ENCODE measurements at places on chromosomes 11 and 22.

DNA sequence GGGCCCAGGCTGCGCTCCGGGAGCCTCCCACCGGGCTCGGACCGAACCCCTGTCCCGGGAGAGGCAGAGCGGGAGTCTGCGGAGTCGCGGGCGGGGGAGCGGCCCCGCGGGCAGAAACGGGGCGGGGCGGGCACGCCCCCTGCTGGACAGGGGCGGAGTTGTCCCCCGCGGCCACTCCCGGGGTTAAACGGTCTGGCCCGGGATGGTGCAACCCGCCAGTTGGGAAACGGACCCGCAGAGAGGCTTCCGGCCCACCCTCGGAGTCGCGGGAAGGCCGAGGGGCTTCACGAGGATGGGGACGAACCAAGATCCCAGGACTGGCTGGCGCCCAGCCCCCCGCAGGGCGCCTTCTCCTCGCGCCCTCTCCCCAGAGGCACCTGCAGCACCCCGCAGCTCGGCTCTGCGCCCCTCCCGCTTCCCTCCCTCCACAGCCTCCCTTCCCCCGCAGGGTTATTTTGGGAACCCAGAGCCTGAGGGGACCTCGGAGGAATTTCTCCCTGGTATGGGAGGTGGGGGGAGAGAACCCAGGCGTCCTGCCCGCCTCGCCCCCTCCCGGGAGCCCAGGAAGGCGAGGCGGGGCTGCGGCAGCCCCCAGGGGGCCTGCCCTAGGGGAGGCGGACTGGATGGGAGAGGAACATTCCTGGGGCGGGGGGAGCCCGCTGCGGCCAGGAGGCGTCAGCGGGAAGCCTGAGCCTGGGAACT, 902 bp downstream of the RASGRP2 start:
- DNase-seq: no peak

GRCh38 chr11:119692540-119692820, 36.5 kb downstream of the NECTIN1 start:
- DNase-seq: no peak

DNA sequence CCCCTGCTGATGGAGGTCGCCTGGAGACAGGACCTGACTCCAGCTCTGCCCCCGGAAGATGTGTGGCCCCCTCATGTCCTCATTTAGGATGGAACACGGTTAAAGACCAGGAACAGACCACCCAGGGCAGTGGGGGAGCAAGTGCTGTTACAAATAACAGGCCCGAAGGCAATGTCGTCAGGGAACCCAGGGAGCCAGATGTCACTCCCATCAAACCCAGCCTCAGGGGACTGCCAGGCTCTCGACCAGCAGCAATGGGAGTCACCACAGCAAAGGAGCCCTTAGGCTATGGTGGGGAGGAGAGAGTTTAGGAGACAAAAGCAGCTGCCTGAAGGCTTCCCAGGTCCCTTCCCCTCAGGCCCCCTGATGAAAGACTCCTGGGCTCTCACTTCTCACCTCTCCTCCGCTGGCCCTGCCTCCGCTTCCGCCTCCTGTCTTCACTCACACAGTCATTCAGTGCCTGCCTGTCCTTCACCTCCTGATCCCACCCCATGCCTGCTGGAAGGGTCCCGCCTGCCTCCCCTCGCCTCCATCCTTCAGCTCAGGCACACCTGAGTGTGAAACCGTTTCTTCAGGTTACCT, 4.4 kb downstream of the RPS19BP1 start:
- peak; percentile 66 for DNase-seq

GRCh38 chr11:68440224-68440623, 20.3 kb upstream of the PPP6R3 start:
- DNase-seq: no peak

DNA sequence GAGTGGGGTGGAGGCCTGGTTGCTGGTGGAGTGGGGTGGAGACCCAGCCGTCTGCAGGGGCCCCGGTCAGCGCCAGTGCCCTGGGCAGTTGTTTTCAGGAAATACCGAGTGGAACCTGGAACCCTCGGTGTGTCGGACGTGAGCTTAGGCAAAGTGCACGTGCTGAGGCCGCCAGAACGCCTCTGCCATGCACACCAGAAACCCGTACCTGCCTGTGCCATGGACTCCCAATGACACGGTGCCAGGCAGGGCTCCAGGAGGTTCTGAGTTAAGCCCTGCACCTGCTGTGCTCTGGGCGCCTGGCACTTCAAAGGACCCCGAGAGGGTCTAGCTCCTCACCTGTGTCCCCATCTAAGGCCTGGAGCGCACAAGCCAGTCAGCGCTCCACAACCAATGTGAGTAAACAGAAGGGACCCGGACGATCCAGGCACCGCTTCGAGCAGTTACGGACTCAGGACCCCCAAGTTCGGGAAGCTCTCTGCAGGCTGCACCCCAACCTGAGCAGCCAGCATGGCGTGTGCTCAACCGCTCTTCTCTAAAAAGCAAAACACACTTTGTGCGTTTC, 12.3 kb downstream of the TOLLIP start:
- no peak for DNase-seq

DNA sequence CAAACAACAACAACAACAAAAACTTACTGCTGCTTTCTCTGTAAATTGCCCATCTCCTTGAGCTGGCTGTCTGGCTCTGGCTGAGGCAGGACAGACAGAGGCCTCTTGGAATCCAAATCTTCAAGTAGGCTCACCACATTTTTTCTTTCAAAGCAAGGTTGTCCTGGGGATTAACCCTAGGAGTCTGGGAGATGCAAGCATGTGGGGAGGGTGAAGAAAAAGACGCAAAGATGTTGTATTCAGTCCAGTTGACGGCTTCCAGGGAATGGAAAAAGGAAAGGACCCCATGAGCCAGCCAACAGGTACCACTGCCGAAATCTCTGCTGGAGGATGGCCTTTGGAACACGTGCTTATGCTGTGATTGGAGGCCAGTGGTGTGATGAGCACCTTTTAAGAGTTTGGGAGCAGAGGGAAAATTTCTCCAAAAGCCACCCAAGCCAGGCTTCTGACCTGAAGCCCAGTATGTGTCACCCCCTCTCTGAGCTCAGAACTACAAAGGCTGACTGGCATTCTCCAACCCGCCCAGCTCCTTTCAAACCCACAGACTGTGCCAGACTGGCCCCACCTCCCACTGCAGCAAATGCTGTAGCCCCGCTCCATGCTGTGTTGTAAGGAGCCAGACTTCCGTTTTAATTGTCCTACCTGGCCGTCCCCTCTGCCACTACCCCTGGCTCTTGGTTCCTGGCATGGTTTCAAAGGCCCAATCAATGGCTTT, 10.8 kb downstream of the BLID start:
- DNase-seq: no peak

DNA sequence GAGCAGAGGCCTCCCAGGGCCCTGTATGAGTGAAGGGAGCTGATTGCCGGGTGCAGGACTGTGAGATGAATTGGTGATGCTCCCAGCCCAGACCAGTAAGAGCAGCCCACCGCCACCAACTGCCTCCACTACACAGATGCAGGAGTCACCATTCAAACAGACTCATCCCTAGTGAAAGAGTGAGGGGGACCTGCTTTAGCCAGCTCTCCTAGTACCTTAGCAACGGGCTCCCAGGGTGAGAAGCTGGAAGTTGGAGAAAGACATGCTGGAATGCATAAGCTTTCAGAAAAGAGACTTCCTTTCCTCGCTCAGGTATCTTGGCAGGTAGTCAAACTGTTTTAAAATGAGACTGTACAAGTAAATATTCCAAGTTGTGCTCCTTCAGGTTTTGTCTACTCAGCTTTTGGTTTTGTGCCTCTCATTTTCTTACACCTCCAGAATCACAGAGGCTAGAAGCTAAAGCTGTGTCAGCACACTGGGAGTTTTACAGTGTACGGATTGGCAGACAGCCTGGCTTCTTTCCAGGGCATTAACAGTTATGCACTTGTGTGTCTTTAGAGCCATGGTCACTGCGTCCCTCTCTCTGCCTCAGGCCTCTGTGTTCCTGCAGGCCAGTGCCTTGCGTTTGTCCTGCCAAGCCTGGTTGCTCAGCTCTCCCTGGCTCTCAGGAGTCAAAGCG, 146.2 kb downstream of the ATXN10 start:
- DNase-seq: no peak

DNA sequence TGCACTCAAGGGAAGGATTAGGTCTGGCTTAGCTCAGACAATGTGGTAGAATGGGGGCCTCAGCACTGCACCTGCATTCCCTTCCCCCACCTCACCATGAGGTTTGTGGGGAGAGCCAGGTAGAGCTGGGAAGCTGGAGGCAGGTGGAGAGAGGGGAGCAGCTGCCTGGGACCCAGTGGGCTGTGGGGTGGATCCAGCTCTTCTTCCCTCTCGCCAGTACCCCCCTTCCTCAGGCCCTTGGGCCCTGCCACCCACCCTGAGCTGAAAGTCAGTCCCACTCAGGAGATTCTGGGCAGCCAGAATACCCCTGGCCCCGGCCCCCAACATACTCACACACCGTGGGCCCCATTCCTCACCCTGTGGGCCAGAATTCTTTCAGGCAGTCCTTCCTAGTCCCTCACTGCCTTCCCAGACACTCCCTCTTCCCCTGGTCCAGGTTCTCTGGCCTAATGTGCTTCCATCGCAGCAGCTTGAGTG, 3.1 kb upstream of the POLD4 start:
- no peak for DNase-seq

DNA sequence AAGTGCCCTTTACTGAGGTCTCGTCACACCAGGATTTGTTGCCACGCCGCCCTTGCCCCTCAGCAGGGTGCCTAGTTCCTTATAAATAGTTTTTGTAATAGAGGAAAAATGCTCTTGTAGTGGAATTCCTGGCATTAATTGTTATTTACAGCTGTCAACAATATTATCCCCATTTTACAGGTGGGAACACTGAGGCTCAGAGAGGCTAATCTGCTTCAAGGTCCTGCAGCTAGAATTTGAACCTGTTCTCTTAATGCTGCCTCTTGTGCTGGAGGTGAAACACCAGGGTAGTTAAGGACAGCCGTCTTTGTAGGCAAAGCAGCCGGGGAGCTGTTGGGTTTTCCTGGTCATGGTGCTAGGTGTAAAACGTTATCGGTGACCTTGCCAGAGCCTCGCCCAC, 100.8 kb upstream of the ASPHD2 start:
- no peak for DNase-seq

DNA sequence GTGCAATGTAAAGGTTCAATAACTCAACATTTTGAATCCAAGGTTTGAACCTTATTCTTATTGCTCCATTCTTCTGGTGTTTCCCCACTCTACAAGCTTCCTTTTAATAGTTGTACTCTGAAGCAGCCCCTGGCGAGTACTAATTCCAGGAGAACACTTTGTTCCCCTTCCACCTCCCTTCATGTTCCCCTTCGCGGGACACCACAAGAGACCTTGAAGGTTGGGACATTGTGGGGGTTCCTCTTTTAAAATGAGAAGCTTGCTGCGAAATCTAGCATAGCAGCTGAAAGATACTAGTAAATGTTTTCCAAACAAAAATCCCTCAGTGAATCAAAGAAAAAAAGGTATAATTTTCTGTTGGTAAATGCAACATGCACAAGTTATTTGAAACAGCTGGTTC, 626.3 kb upstream of the LRRC4C start:
- no peak for DNase-seq

GRCh38 chr22:25563761-25564319, 635 bp upstream of the GRK3 start:
- peak; percentile 46 for DNase-seq

DNA sequence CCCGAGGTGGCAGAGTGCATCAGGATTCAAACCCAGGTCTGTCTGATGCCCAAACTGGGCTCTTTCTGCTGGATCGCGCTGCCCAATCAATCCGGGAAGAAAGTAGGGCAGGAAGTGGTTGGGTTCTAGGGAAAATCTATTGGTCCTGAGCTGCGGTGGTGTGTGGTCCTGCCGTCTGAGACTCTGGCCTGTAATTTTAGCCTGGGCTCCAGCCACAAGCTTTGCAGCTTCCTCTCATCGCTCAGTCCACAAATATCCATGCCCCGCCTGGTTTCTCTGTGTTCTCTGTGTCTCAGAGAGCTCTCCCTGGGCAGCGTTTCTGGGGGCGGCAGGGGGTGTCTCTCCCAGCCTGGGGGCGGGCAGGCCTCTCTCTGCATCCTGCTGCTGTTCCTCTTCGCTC, 18.7 kb downstream of the CACNG2 start:
- no peak for DNase-seq

DNA sequence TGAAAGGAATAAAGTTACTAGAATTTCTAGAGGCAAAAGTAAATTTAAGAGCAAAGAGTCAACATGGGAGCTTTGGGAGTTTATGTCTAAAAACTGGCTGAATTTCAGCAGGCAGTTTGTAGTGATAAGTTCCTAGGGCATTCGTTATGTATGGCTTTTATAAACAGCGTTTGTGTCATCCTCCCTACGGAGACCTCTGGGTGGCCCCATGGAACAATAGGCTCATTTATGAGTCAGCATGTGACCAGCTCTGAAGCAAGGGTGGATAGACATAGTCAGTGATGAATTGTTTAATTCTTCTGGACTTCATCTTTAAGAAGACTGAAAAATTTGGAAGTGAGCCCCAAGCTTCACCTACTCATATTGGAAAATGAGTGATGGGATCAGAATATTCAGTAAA, 37.1 kb downstream of the SVIP start:
- no peak for DNase-seq

GRCh38 chr11:86446163-86446923, 71.7 kb downstream of the CCDC81 start:
- DNase-seq: no peak

GRCh38 chr11:111714522-111714921, 51.7 kb downstream of the PPP2R1B start:
- no peak for DNase-seq

GRCh38 chr11:78595436-78596130, 20.9 kb upstream of the NARS2 start:
- DNase-seq: no peak
